ENCODE measurements at places on chromosomes 16 and 17.

DNA sequence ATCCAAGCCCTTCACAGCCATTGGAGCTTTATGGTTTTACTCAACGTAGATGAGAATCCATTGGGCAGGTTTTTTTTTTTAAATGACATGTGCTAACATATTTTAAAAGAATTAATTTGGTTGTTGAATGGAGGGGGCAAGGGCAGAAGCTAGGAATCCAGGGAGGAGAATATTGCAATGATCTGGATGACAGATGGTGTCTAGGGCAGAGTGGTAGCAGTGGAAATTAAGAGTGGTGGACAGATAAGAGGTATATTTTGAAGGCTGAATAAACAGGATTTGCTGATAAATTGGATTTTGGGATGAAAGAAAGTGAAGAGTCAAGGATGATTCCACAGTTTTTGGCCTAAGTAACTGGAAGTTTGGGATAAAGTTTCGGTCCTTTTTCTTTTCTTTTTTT is 54.8 kb upstream of the DHX40 start:
- DNase-seq: no peak

GRCh38 chr16:65120831-65121721 is 787 bp downstream of the CDH11 start:
- no peak for DNase-seq

DNA sequence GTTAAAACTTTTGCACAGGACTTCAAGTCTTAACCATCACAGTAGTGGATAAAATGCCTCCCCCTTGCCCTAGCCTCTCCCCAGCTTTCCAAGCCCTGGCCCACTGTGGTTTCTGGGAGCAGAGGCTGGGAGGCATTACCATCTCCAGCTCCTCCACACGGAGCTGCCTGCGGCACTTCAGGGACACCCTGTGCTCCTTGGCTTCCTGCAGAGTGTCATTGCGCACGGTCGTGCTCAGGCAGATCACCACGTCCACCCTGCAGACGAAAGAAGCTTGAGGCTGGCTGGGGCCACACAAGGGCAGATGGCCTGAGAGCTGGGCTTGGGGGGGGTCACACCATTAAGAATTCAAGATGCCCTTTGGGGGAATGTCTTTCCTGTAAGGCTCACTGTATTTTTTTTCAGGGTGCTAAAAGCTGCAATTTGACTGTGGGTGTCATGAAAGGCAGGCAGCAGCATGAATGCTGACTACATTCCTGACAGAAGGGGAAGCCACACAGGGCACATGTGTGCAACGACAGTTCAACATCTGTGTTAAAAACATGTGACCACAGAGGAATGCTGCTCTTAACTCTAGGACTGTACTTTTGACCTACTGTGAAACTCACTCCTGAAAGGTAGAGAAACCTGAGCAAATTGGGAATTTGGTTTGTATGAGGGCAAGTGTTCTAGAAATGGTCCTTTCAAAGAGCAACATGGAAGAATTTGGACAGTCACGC is 47.7 kb upstream of the CLEC18B start:
- no peak for DNase-seq

DNA sequence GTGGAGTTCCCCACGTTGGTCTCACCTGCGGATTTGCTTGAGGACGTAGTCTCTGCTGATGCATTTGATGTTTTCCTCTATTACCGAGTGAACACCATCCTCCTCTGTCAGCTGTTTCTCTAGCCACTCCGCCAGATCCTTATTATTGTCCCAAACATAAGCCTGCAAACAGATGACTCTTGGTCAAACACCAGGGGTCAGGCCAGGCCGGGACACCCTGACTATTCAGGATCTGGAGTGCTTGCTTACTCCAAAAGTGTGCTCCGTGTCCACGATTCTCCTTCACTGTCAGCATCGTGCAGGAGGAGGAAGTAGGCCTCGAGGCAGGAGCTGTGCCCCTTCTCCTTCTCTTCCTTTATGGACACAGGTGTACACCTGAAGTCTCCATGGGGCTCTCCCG is 140.2 kb downstream of the AATF start:
- DNase-seq: no peak

DNA sequence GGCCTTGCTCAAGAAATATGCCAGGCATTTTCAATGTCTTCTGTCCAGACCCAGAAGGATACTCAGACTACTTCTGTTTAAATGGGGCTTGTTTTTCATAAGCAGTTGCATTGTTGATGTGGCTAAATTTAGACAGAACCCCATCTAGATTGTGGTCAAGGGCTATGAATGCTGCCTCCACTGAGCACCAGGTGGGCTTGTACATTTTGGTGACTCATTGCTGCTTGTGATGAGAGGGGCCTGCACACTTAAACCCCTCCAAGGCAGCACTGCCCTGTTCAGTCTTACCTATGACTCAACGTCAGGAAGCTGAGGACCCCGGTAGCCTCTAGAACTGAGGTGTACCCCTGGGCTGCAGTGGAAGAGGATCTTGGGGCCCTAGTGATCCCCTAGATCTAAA is 144.0 kb downstream of the PRKCA start:
- no peak for DNase-seq

GRCh38 chr17:51828901-51829300 is 329.6 kb downstream of the CA10 start:
- no peak for DNase-seq

DNA sequence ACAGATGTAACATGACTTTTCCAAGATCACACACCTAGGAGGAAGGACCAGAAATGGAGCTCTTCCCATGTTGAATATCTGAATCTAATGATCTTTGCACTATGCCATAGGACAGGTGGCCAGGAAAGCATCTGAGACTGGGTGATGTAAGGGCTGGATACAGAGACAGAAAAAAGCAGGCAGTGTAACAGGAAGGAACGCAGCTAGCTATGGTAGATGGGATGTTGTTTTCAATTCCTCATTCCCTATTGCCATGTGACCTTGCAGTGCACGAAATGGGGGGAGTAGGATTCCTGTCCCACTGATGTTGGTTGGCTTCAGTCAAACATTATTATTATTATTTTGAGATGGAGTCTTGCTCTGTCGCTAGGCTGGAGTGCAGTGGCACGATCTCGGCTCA is 3.7 kb upstream of the NPIPB15 start:
- DNase-seq: no peak

- DNase-seq: no peak
Measured at GRCh38 chr16:31074814-31075183, 577 bp downstream of the ZNF646 start.

Data from stimulated activated CD4-positive, alpha-beta T cell treated with anti-CD3 and anti-CD28 coated beads, Interleukin-1b, Interleukin-23, amount 100 ng/mL, for 48 hours (primary cell).